ENCODE measurements at places on chromosomes 4 and X.

DNA sequence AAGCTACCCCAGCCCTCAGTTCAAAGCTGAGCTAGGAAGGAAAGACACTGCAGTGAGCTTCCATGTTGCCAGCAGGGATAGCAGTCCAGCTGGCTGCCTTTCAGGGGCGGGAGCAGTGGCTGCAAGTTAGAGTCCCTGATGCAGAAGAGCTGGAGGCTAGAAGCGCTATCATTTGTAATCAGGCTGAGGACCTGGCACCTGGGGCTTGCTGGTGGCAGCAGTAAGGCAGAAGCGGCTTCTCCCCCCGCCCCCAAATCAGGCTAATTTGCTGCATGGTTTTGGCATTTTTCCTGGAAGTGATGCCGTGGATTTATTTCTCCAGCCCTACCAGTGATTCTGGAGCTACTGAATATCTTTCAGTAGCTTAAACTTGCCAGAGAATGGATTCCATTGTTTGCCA is 203.3 kb downstream of the CLCN4 start:
- no peak for DNase-seq

- no peak for DNase-seq
Measured at GRCh38 chr4:92455951-92456350, 152.2 kb downstream of the GRID2 start.

- DNase-seq: no peak
Measured at GRCh38 chr4:100098681-100099080, 91.6 kb downstream of the DDIT4L start.

DNA sequence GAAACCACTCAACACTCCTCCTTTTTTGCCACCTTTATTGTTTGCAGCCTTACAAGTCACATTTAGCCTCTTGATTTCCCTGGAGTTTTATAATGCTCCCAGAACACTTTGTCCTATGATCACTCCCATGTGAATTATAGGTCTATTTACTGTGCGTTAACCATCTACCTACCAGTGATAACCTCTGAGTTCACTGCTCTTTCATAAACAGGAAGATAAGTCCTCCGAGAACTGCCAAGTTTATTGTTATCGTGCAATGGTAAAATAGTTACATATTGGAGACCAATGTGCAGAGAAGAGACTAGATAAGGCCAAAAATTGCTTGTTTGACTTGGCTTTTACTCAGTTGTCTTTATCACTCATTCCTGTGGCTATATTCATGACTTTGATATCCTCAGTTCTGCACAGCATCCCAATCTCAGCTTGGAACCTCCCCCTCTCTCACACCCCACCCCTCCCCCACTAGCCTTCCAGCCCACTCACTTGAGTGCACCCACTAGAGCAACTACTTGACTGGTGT is 12.9 kb upstream of the NUDT9 start:
- DNase-seq: no peak

- DNase-seq: no peak
Measured at GRCh38 chr4:54855191-54855854, 197.6 kb downstream of the KIT start.

GRCh38 chrX:43175434-43175833 is 397.5 kb upstream of the PPP1R2C start:
- no peak for DNase-seq

DNA sequence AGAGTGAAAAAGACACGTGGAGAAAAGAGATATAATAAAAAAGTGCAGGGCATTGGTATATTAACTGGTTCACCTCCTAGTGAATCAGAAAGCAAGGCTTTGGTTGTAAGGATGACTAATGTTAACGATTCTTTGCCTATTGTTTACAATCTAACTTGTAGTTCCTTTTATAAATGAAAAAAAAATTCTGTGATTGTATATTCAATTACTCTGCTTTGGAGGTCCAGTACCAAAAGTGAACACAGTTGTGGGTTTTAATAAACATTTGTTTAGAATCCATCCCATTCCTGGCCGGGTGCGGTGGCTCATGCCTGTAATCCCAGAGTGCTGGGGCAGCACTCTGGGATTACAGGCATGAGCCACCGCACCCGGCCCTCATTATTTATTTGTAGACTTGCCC is 36.9 kb upstream of the PRSS12 start:
- DNase-seq: no peak

DNA sequence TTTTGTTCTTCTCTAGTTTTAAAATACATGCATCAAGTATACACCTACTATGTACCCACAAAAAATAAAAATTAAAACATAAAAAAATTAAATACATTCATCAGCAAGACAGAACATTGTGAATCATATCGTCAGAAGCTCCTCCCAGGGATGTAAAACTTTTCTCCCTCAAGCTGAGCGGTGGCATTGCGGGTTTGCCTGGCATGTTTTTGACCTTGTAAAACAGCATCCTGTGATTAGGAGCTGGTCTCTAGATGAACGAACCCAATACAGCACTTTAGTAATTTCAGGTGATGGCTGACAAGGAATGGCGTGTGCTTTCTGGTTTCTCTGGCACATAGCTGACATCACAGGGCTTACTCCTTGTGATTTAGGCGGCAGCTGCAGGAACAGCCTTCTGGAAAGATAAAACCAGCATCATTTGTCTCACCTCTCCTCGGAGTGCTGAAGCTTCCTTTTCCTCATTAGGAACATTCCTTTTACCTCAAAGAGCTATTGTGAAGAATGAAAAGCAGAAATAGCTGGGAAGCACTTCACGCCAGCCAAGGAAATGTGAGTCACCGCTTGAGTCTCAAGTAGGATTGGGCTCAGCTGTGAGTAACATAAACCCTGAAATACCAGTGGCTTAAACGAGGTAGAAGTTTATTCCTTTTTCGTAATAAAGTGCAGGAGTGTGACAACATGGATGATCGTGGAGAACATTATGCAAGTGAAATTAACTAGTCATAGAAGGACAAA is 44.3 kb downstream of the NYX start:
- DNase-seq: no peak

DNA sequence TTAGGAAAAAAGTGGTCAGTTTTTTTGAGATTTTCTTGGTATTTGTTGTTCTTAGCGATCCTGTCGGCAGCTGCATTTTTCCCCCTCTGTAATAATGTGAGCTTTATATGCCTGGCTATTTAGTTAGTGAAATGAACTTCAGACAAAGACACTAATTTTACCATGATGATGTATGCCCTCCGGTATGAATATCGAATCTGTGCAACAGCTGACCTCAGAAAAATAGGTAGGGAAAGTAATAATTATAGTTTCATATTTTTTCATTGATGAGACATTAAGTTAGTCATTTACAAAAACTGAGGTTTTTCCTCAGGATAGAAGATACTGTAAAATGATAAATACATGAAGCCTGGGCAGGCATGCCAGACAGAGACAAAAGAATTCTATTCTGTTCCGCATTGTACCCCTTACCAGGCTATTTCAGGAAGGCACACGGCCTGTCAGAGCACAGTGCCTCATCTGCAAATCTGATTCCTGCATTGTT is 155.8 kb downstream of the SHROOM3 start:
- no peak for DNase-seq

GRCh38 chr4:185137233-185137925 is 5.7 kb upstream of the SLC25A4 start:
- DNase-seq: no peak

DNA sequence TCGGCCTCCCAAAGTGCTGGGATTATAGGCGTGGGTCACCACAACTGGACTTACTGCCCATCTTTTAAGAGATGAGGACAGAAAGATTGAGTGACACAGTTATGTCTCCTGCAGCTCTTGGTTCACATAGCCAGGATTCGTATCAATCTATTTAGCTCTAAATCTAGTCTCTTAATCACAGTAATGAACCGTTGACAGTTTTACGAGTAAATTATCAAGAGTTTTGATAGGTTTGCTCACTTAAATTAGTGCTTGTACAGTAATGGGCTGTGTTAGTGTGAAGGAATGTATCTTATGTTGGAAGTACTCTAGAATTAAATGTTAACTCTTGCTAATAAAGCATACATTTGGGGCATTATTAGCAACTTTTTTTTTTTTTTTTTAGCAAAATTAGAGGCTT is 105.7 kb downstream of the PTTG2 start:
- no peak for DNase-seq

GRCh38 chr4:128451270-128451905 is 163.8 kb upstream of the PGRMC2 start:
- no peak for DNase-seq

GRCh38 chrX:10656214-10656613 is 35.8 kb upstream of the MID1 start:
- no peak for DNase-seq

DNA sequence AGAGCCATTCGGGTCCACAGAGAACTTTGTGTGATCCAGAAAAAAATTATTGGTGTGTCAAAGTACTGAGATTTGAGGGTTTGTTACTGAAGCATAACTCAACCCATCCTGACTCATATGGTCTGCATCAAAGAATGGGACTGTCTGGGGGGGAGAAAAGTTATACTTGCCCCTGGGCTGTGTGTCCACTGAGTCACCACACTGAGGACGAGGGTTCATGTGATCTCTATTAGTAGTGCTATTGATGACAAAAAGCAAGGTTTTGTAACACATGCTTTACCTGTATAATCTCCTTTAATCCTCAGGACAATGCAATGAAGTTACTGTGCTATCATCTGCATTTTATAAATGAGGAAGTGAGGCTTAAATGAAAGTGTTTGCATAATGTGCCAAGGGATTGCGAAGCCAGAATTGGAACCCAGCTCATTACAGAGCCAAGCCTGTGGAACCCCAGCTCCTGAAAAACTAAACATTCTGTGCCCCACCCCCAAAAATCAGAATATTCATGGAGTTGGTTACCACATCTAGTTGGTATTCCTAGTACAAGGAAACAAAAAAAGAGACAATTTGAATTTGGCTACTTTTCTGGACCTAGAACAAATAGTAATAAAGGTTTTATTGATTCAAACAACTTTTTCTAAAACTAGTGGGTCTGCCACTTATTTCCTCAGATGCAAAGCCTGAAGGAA is 31.2 kb downstream of the CCDC149 start:
- no peak for DNase-seq

DNA sequence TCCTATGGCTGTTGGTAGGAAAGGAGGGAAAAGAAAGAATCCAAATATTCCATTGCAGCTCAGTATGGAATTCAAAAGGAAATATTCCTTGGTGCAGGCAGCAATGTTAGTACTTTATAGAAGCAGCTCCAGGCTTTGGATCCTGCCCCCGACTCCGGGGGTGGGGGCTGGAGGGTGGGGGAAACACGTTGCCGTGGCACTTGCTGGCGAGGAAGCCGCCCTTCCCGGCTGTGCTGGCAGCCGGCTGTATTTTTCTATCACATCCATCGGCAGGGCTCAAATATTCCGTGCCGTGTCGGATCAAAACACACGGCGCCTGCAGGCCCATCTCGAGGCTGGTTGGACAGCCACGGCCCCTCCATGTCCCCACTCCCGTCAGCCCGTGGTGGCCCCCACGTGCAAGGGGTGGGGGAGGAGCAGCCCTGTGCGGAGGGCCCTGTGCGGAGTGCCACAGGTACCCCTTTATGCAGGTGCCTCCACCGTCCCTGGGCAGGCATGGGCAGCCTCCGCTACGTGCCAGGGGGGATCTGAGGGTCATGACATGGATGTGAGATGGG is 5.8 kb downstream of the ADRA2C start:
- DNase-seq: no peak

GRCh38 chr4:83054928-83055327 is 19.9 kb downstream of the COPS4 start:
- DNase-seq: no peak

DNA sequence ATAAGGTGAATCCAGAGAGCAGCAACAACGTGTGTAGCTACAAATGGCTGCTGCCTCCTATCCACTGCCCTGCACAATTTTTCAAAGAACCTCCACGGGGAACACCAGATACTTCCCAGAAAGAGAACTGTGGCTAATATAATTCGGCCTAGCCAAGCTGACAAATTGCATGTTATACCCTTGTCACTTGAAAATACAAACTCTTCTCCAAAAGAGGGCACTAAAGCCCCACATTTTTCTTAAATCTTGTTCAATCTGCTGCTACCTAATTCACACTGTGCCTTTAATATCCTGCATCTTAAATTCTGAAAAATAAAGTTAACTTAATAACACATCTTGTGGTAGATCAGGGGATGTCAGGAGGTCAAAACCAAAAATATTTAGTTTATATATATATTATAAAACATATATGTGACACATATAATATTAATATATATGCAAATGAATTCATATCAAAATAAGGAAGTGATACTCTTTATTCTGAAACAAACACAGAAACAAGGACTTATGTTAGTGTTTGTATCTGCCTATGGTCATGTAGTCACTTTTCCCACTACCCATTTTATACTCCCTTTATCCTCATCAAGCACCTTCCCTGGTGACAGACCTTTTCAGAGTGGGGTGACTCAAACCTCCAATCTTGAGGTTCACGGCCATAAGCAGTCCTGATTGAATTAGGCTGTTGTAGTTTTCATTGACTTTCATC is 24.1 kb downstream of the CT45A1 start:
- DNase-seq: no peak

DNA sequence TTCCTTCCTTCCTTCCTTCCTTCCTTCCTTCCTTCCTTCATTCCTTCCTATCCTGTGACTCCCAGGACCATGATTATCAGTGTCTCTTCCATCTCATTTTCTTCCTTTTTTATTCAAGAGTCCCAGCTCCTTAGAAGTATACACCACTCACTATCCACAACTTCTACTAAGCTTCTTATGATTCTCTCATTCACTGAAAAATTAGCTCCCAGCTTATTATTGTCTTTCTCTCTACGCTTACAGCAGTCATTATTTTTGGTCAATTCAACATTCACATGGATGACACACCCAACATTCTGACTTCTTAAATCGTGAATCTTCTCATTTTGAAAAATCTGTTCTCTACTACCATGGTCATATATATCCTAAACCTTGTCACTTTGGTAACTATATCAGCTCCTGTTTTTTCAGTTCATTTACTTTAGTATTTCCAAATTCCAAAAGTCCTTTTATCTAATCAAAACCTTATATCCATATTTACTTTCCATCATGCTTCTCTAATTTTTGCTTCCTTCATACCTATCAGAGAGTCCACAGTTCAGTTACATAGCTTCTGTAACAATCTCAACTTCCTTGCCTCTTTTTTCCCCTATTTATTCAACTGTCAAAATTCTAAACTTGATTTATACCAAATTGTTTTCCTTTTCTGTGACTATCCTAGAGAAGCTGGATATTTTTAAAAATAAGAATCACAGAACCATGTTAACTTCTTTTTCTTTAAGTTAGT is 677.5 kb downstream of the RAPGEF2 start:
- no peak for DNase-seq

DNA sequence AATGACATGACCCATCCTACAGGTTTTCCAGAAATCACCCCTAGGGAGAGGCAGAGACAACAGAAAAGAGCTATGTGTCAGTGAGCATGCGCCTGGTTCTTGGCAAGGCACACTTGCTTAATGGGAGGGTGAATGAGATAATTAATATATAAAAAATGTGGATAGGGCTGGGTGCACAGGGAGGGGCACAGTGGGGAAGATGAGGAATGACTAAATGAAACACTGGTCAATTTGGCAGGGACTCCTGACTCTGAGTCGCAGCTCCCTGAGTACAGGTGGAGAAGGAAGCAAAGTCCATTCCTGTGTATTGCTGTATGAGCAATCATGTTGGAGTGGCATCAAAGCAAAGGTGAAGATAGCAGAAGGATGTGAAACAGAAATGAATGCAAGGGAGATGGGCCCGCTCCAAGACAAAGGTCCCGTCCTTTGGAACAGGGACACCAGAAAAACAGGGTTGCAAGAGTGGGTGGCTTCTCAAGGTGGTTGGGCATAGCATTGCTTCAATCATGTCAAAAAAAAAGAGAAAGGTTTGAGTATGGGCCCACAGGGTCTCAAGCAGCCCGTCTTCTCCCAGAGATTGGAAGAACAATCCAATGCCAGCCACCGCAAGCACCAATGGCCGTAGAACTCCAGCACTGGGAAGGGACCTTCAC is 278.4 kb upstream of the AGTR2 start:
- DNase-seq: no peak

- DNase-seq: no peak
Measured at GRCh38 chr4:154329939-154330338, 161.7 kb downstream of the DCHS2 start.
